ENCODE measurements at places on chromosomes 13 and 19. TPM values are rescaled to one million over a fixed set of nuclear protein-coding genes. Genes with fewer than 3 reads are reported as not detected.

The EXOC3L2 gene
- total RNA-seq, result not detected

The INAFM1 gene
- total RNA-seq, result 11.8 TPM

The ZNF540 gene
- 0.98 TPM for total RNA-seq

The TMEM221 gene
- total RNA-seq, result 3.6 TPM

The ATP4B gene
- total RNA-seq, result not detected

The ZNF888 gene
- 16.0 TPM for total RNA-seq

- no peak overlapping the region for H3K27ac ChIP-seq
- peaks cover 8% of the 10 kb centered on the region for H3K4me1 ChIP-seq
- DNase-seq, result no peak
- H3K36me3 ChIP-seq, result peaks cover 16% of the 10 kb centered on the region
- no peak overlapping the region for H3K4me3 ChIP-seq
These were observed 14.0 kb upstream of the NEK3 start for GRCh38 chr13:52173373-52173772.

GRCh38 chr19:30539315-30539714, 167.1 kb downstream of the ZNF536 start:
- no peaks in the 10 kb centered on the region for H3K4me1 ChIP-seq
- no peak overlapping the region for H3K27ac ChIP-seq
- DNase-seq, result no peak
- no peaks in the 10 kb centered on the region for H3K36me3 ChIP-seq
- no peak overlapping the region for H3K4me3 ChIP-seq
- peaks cover 10% of the 10 kb centered on the region for H3K27me3 ChIP-seq

GRCh38 chr19:44642377-44642776, 1.3 kb upstream of the PVR start:
- H3K36me3 ChIP-seq, result peaks cover 2% of the 10 kb centered on the region
- peak overlapping the region; percentile 90 for H3K4me3 ChIP-seq
- DNase-seq, result no peak
- H3K27ac ChIP-seq, result no peak overlapping the region
- peaks cover 22% of the 10 kb centered on the region for H3K4me1 ChIP-seq

- no peak overlapping the region for H3K27ac ChIP-seq
- H3K4me1 ChIP-seq, result no peaks in the 10 kb centered on the region
- no peak for DNase-seq
- no peak overlapping the region for H3K4me3 ChIP-seq
- no peaks in the 10 kb centered on the region for H3K36me3 ChIP-seq
These were observed 16.0 kb upstream of the TPM4 start for GRCh38 chr19:16060294-16060693.

DNA sequence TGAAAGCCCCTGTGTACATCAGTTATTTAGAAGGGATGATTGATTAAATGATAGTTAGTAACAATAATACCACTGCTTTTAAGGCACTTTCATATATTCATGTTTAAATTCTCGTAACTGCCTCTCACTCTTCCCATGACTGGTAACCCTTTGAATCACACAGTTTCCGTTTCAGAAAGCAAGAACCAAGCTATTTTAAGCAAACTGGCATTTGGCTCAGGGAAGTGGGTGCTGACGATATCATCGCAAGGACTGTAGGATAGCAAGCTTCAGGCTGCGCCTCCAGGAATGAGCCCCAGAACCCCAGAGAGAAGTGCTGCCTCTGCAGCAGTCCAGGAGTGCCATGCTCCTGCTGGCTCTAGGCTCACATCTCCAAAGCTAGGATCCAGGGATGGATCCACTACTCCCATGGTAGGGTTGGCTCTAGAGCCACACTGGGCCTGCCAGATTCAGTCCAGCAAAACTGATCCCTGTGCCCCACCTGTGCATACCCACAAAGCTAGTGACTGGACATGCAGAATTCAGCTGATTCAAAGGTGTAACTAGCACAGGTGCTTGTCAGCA, 313.5 kb downstream of the SLC7A1 start:
- no peaks in the 10 kb centered on the region for H3K36me3 ChIP-seq
- DNase-seq, result no peak
- H3K27ac ChIP-seq, result no peak overlapping the region
- no peaks in the 10 kb centered on the region for H3K4me1 ChIP-seq

DNA sequence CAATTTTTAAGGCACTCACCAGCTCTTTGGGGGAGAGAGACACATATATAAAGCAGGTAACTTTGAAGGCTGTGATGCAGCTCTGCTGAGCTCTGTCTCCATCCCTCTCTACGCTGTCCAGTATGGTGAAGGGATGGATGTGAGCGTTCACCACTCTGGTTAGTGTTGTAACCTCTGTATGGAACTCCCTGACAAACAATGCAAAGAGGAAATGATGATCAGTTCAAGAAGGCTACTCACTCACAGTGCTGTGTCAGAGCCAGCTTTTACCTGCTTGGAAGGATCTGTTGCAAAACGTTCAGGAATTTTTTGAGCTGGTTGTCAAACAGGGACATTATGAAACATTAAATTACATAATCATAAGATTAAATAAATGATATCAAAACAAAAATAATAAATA, 90.8 kb upstream of the SLC10A2 start:
- no peak overlapping the region for H3K27ac ChIP-seq
- DNase-seq, result no peak
- no peaks in the 10 kb centered on the region for H3K27me3 ChIP-seq

DNA sequence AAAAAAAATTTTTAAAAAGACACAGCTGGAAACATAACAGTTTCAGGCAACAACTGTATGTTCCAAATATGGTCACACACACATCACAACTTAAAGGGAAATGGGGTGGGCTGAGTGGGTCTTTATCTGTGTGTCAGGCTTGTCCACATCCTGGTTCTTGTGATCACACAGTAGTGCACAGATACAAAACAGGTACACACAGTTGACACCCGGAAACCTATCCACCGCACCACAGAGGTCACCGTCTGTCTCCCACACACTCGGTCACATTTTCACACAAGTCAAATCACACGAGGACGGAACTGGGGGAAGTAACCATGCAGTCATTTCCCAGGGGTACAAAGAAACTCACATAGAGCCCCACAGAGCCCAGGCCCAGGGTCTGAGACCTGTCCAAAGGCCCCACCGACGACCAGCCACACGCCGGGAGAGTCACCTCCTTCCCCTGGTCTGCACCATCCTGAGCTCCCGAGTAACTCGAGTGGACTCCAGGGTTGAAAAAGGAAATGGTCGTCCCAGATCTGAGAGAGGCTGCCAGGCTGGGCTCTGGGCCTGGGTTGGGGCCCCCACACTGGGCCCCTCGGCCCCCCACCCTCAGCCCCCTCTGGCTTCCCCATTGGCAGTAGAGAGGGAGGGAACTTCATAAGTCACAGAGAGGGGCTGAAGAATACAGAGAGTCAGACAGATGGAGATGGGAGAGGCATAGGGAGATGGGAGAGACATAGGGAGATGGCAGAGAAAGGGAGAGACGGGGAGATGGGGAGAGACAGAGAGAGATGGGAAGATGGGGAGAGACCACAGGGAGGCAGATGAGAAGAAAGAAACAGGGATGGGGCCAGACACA, 1.3 kb upstream of the PPAN start:
- DNase-seq, result no peak
- peaks cover 4% of the 10 kb centered on the region for H3K36me3 ChIP-seq
- H3K27me3 ChIP-seq, result peaks cover 4% of the 10 kb centered on the region
- H3K4me1 ChIP-seq, result peaks cover 8% of the 10 kb centered on the region
- H3K27ac ChIP-seq, result no peak overlapping the region
- H3K4me3 ChIP-seq, result peak overlapping the region; percentile 7

DNA sequence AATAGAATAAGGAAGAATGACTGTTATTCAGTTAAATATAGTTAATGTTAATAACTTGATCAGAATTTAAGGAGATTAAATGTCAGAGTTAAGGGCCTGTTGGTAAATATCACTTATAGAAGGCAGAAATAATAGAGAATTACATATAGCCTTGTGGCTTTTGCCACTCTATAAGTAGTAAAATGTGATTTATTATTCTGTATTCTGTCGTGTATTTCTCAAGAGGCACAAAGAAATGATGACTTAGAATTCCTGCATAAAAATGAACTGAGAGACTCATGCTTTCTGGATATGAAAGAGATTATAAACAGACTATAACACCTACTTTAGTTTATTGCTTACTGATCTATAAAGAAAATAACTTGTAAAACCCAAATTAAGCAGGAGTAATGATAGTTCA, 40.1 kb downstream of the GPC6 start:
- H3K36me3 ChIP-seq, result peaks cover 1% of the 10 kb centered on the region
- no peaks in the 10 kb centered on the region for H3K27me3 ChIP-seq
- no peak overlapping the region for H3K4me3 ChIP-seq
- H3K4me1 ChIP-seq, result peaks cover 16% of the 10 kb centered on the region

DNA sequence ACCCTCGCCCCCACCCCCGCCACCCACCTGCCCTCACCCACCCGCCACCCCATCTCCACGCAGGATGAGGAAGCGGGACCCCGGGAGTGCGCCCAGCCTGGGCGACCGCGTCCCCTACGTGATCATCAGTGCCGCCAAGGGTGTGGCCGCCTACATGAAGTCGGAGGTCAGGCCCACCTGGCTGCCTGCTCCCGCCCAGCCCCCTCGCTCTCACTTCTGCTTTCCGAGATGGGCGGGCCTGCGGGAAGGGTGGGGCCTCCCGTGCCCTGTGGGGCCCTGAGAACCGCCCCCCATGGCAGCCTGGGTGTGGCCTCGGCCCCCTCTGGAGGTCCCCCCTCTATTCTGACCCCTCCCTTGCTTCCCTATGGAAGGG, 3.1 kb upstream of the SPIB start:
- H3K4me3 ChIP-seq, result no peak overlapping the region
- peaks cover 4% of the 10 kb centered on the region for H3K36me3 ChIP-seq
- peaks cover 19% of the 10 kb centered on the region for H3K27me3 ChIP-seq
- DNase-seq, result no peak
- no peak overlapping the region for H3K27ac ChIP-seq

- no peaks in the 10 kb centered on the region for H3K36me3 ChIP-seq
- DNase-seq, result no peak
- H3K4me1 ChIP-seq, result no peaks in the 10 kb centered on the region
- peaks cover 11% of the 10 kb centered on the region for H3K27me3 ChIP-seq
- H3K4me3 ChIP-seq, result no peak overlapping the region
- no peak overlapping the region for H3K27ac ChIP-seq
These were observed 405.9 kb downstream of the ZNF536 start for GRCh38 chr19:30778061-30778460.

DNA sequence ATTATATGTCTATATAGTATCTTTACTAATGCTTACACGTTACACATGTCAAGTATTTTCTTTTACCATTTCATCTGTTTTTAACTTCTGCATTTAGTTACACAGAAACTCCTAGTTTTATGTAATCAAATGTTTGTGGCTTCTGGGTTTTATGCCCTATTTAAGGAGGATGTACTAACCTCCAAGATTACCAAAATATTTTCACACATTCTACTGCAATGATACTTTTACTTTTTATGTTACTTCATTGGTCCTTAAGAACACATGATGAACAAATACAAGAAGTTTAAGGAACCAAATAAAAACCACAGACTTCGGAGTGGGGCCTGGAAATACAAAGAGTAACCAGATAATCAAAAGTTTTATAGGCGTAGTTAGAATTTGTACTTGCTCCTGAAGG, 37.2 kb downstream of the ZC3H13 start:
- H3K4me3 ChIP-seq, result no peak overlapping the region
- H3K4me1 ChIP-seq, result no peaks in the 10 kb centered on the region
- no peak for DNase-seq
- H3K27ac ChIP-seq, result no peak overlapping the region

- H3K4me1 ChIP-seq, result no peaks in the 10 kb centered on the region
- H3K4me3 ChIP-seq, result no peak overlapping the region
- H3K27ac ChIP-seq, result no peak overlapping the region
- no peaks in the 10 kb centered on the region for H3K36me3 ChIP-seq
- H3K27me3 ChIP-seq, result peaks cover 4% of the 10 kb centered on the region
These were observed 10.0 kb upstream of the INSR start for GRCh38 chr19:7304200-7304599.

DNA sequence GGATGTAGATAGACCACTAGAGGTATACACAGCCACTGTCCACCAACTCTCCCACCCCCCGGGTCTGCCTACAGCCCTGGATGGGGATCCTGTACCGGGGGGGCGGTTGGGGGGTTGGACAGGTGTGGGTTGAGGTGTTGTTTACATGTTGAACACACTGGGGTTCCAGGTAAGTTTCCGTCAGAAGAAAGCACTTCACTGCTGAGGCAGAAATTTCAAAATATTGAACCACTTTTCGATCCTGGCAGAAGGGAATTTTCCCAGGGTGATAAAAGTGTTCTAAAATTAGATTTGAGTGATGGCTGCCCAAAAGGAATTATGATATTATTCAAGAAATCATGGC, 6.6 kb upstream of the CEACAM16 start:
- H3K4me1 ChIP-seq, result peaks cover 28% of the 10 kb centered on the region
- H3K27me3 ChIP-seq, result no peaks in the 10 kb centered on the region
- H3K27ac ChIP-seq, result peak overlapping the region; percentile 57
- no peak overlapping the region for H3K4me3 ChIP-seq
- no peaks in the 10 kb centered on the region for H3K36me3 ChIP-seq
